ENCODE measurements at places on chromosomes 11 and 22.

GRCh38 chr11:65538232-65538914 is 13.5 kb downstream of the SCYL1 start:
- DNase-seq, result no peak

DNA sequence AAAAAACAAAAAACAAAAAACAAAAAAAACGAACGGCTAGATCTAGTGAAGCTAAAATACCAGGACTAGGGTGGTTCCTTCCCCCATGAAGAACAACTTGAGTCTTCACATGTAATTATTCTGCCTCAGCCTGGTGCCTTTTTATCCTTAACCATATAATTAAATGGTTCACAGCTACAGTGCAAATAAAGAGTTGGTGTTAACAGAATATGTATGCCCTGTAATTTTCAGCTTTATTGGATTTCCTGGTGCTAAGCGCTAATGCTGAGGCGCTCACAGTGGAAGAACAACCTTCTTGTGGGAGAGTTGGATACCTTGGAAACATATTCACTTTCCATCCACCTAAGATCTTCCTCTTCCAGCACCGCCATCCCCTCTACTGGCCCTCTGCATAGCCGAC is 158.5 kb upstream of the SORL1-AS1 start:
- no peak for DNase-seq

DNA sequence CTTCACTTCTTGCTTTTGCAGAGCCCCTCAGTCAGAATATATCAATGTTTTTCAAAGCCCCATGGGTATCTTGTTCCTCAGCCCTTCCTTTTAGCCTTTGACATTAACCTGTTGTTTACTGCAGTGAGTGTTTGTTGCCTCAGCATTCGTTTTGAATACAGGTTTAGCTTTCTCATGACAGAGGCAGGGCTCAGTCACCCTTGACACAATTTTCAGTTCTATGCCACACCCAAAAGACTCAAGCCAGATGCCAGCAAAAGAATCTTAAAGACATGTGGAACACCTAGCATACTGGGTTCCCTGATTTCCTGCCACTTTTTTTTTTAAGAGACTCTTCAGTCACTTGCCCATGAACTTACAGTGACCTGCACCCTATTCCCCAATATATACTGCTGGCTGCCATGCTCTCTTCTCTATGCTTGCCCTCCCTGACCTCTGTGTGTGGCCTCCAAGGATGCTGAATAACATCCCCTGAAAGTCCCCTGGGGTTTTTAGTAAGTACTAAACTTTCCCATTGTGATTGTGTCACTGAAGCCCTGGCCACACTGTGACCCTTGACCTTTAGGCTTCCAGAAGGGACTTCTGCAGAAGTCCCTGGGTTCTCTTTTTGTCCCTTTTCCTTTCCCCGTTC is 1225.5 kb downstream of the TBC1D22A start:
- no peak for DNase-seq

DNA sequence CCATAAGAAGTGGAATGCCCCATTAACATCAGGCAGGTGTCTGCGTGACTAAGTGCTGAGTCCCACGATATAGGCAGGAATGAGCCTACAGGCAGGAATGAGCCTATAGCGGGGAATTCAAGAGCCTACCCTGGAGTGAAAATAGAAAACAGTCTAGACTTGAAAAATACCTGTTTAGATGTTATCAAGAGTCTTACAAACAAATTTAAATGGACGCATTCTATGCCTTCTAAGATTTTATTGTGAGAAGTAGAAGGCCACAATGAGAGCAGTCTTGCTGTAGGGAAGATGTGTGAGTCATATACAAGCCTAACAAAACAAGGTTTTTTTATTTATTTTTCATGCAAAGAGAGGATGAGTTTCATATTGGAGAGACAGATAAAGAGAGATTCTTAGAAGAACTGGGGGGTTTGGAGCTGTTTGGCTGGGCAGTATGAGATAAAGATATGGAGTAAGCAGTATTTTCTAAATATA is 200.8 kb upstream of the ZC3H12C start:
- DNase-seq, result no peak

- DNase-seq, result peak; percentile 57
These were observed 25.4 kb upstream of the MUC5B start for GRCh38 chr11:1197431-1197885.

GRCh38 chr11:61102667-61103571 is 630 bp downstream of the CD5 start:
- DNase-seq, result peak; percentile 53

DNA sequence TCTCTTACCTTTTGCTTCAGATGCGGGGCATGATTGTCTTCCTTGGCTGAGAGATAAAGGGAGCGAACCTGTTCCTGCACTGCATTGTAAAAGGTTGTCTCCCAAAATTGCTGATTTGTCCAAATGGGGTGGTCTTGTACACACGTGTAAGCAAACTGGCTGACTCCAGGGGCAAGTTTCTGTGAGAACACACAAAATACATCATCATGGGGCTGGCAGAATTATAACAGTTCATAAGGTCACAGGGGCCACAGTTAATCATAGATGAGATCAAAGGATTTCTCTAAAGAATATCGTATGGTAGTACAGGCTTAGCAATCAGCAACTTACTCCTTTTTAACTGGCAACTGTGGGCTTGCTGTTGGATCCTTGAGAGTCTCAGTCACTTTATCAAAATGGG is 194.3 kb downstream of the SWAP70 start:
- DNase-seq, result no peak

- DNase-seq, result peak; percentile 57
These were observed 29.6 kb downstream of the TRIM29 start for GRCh38 chr11:120108154-120108784.

DNA sequence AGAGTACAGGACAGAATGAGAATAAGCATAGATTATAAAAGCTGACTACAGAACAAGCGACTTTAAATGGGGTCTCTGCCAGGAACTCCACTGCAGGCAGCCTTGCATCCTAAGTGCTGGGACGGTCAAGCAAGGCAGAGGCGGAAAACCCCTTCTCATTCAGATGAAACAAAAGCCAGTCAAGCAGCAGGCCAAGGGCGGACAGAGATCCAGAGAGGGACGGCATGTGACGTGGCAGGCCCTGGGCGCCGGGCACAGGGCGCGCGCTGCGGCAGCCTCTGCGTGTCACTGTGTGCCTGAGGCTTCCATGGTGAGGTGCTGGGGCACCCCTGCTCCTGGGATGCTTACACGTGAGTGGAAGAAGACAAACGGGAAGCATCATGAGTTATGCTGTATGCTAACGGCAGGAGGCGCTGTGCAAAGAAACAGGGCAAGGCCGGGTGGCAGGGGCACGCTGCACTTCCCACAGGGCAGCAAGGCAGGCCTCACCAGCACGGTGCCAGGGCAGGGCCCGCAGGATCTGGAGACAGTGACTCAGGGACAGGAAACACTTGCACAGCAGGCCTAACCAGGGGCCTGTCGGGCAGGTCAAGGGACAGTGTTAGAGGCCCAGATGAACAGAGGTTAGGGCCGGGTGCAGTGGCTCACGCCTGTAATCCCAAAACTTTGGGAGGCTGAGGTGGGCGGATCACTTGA is 6.2 kb downstream of the TOLLIP start:
- DNase-seq, result no peak

- DNase-seq, result no peak
These were observed 427.0 kb upstream of the DDI1 start for GRCh38 chr11:103609117-103610066.

DNA sequence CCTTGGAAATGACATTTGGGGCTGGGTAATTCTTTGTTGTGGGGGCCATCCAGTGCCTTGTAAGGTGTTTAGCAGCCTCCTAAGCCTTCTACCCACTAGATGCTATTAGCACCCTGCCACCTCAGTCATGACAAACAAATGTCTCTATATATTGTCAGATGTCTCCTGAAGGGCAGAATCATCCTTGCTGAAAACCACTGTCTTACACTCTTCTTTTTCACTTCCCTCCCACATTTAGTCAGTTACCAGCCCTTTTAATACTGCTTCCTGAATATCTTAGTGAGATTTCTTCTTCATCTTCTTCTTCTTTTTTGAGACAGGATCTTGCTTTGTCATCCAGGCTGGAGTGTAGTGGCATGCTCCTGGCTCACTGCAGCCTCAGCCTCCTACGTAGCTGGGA is 33.1 kb downstream of the TNRC6B start:
- DNase-seq, result no peak

DNA sequence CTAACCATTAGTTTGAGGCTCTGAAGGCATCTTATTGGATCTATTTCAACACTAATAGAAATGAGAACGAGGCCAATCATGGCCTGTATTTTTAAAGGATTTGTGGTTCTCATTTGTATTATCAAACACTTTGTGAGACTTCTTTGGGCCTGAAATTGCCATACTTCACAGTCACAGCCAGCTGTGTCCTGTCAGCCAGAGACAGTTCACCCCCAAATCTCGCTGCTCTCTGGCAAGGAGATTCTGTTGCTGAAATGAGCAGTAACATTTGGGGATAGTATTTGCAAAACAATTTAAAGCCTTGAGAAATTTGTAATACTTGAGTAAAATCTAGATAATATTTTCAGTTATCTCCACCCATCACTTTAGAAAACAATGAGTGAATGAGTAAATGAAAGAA is 26.9 kb upstream of the TENM4 start:
- no peak for DNase-seq

DNA sequence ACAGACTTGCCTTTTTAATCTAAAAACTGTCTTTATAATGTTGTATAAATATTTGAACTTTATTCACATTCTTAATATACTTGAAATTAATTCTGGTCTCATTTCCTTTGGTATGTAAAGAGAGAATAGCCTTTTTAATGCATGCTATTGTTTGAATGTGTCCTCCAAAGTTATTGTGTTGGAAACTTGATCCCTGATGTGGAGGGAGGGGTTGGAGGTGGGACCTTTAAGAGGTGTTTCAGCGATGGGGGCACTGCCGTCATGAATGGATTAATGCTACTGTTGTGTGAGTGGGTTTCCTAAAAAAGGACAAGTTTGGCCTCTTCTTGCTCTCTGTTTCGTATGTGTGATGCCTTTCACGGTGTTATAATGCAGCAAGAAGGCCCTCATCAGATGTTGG is 131.7 kb downstream of the DDX10 start:
- no peak for DNase-seq

DNA sequence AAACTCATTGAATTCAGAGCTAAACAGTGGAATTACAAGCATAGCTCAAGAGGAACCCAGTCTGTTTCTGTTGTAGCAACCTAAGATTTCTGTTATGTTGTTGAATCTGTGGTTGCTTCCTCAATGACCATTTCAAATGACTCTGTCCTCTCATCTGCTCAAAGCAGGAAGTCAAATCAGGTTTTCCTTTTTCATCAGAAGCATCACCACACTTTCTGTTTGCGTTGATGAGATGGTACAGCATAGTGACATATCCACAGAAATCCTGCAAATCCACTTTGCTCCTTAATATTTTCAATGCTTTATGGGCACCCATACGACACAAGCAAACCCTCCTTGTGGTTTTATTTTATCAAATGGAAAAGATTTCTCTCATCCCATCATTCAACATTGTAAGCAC is 12.6 kb upstream of the UCP2 start:
- no peak for DNase-seq

GRCh38 chr11:60371854-60372253 is 6.5 kb upstream of the MS4A7 start:
- DNase-seq, result no peak

DNA sequence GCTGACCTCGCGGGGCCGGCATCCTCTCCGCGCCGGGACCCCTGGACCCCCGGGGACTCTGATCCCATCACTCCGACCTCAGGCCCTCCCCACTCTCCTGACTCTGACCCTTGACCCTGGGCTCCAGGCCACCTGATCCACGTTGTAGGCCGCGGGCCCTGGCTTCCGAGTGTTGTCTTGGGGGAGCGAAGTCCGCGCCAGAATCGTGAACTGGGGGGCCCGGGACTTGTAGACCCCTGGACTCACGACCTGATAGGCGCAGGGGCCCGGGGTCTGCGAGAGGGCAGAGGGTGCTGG is 716 bp upstream of the TYMP start:
- no peak for DNase-seq
